Amygdala (tissue), 56 donors: ENCODE measurements at places on chromosomes 16 and 17.

DNA sequence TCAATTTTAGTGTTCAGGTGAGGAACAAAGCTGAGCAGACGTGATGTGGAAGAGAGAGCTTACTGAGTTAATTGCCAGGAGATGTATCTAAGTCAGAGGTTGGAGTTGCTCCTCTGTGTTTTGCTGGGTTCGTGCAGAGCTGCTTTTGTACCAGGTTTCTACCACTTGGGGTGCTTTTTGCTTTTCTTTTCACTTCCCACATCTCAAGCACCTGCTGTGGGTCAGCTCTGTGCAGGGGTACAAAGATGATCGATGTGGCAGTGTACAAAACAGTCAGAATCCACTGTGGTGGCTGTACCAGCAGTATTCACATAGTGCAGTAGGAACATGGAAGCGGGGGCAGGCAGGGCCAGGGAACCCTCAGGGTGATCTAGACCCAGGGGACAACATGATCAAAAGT, 14.8 kb downstream of the UNK start:
- DNase-seq: no peak

GRCh38 chr16:53809088-53809932, 105.4 kb downstream of the FTO start:
- no peak for DNase-seq

- DNase-seq: no peak
Observed at GRCh38 chr17:21160401-21160800, 33.6 kb downstream of the DHRS7B start.

DNA sequence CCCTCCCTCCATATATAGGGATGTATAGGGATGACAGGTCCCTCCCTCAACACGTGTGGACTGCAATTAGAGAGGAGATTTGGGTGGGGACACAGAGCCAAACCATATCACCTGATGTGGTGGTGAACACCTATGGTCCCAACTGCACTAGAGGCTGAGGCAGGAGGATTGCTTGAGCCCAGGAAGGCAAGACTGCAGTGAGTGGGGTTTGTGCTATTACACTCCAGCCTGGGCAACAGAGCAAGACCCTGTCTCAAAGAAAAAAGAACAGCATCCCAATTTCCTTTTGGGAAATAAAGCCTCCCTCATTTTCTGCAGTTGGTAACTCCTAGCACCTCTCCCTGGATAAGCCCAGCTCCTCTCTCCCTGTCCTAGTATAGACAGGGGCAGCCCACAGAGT, 23.8 kb upstream of the LYRM9 start:
- DNase-seq: no peak

GRCh38 chr16:86384263-86384649, 126.1 kb upstream of the FOXF1 start:
- no peak for DNase-seq

DNA sequence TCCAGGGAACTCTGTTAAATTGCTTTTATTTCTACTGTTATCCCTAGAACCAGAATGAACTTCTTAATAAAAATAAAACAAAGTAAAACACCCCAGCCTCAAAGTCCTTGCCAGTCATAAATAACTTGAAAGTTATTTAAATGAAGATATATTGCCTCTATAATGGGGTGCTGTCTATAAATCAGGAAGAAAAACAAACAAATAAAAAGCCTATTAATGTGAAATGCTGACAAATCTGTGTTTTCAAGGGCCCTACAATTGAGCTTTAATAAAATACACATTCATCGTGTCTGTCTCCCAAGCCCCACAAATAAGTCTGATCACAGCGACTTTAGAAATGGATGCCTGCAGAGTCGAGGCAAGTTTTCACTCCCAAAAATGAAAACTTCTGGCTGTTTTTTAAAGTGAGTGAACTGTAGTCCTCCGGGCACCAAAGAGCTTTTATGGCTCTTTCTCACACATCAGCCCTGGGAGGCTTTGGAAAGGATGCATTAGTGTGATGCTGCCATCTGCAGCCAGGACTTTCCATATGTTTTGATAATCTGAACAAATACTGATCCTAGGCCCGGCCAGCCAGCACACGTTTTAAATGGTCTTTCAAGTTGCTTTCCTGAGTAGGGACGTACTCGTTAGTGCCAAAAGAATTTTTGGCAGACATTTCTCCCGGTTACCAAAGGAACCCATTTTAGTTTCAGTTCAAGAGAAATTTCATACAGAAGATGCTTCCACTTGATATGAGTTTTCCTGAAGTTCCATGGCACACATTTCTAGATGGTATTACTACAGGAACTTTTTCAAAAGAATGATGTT, 16.3 kb downstream of the NACA2 start:
- peak; percentile 26 for DNase-seq

DNA sequence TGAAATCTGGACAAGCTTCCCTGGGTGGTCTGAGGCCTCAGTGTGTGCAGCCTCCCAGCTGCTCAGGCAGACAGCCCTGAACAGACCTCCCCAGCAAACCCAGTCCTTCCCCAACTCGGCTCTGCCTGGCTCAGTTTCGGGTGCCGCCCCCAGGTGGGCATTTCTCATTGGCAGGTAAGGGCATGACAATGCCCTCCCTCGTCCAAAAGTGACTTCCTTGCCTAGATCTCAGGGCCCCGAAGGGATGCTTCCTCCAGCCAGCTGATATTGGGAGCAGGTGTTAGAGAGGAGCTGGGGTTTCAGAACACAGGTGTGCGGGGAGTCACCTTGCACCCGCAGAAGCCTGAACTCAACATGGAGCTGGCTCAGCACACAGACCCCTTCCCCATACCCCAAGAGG, 3.8 kb upstream of the PPL start:
- no peak for DNase-seq

DNA sequence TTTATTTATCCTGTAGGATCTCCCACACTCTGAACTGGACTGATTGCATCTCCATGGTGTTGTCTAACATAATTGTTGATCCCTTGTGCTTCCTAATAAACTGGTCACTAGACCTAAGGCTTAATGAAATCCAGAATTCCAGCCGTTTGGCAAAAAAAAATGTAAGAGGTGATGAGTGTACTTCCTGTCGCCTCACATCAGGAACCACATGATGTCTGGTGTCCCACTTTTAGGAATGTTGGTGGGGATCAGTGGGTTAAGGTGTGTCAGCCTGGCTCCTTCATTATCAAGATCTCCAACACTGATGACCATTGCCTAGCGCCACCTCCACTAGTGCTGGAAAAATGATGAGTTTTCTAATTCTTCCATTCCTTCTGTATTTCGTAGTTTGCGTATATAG, 18.6 kb upstream of the LONP2 start:
- no peak for DNase-seq

GRCh38 chr16:61617219-61617783, 418.9 kb downstream of the CDH8 start:
- no peak for DNase-seq

- DNase-seq: no peak
Observed at GRCh38 chr17:13337864-13338371, 263.8 kb downstream of the HS3ST3A1 start.

GRCh38 chr16:9480503-9480902, 389.1 kb downstream of the HAPSTR1 start:
- no peak for DNase-seq

DNA sequence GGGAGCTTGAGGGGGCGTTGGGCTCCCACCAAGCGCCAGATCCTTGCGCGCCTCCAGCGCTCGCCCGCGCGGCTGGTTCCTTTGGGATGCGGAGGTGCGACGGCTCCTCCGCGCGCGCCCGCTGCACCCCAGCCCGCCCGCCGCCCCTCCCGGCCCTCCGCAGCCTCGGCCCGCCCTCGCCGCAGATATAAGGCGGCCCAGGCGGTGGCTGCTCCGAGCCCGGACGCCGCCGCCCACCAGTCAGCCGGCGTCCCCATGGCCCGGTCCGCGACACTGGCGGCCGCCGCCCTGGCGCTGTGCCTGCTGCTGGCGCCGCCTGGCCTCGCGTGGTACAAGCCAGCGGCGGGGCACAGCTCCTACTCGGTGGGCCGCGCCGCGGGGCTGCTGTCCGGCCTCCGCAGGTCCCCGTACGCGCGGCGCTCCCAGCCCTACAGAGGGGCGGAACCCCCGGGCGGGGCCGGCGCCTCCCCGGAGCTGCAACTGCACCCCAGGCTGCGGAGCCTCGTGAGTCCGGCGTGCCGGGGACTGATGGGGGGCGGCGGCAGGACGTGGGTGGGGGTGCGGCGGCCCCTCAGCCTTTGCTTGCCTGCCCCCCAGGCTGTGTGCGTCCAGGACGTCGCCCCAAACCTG, at the start of gene NPB:
TSS of gene NPB (plus strand) at position 216 of the 630 bp plus-strand sequence. CDS start at position 256, 40 bp downstream.
- DNase-seq: no peak

- no peak for DNase-seq
Observed at GRCh38 chr17:59684967-59685366, 22.3 kb downstream of the PTRH2 start.

GRCh38 chr17:76528528-76529223, 8.8 kb downstream of the CYGB start:
- DNase-seq: no peak

- no peak for DNase-seq
Observed at GRCh38 chr16:57261806-57262205, 16.7 kb downstream of the ARL2BP start.

DNA sequence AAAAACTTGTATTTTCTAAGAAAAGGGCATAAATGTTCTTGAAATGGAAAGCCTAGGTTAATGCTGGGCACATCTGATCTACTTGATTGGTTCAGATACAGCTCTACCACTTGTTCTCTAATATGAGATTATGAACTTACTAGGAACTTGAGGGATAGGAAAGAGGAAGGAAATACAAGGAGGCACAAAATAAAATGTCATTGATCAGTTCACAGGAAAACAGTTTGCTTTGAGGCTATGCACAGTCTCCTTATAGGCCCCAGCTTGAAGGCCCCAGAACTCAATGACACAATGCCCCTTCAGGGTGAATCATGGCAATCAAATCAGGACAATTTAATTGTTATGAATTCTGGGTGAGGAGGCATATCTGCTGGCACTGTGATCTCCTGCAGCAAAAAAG, 27.1 kb downstream of the NXPH3 start:
- no peak for DNase-seq

- no peak for DNase-seq
Observed at GRCh38 chr17:5526821-5527598, 40.6 kb downstream of the MIS12 start.

GRCh38 chr17:72677108-72677507, 415.4 kb downstream of the SLC39A11 start:
- no peak for DNase-seq

- no peak for DNase-seq
Observed at GRCh38 chr16:17160920-17161431, 309.8 kb downstream of the XYLT1 start.

- no peak for DNase-seq
Observed at GRCh38 chr17:64628641-64629040, 33.5 kb downstream of the SMURF2 start.

- DNase-seq: no peak
Observed at GRCh38 chr17:74769856-74770497, 6.2 kb downstream of the NAT9 start.

- DNase-seq: no peak
Observed at GRCh38 chr17:61455324-61456060, 3.3 kb downstream of the TBX4 start.

GRCh38 chr17:28221751-28222414, 97.1 kb upstream of the TMEM97 start:
- no peak for DNase-seq

DNA sequence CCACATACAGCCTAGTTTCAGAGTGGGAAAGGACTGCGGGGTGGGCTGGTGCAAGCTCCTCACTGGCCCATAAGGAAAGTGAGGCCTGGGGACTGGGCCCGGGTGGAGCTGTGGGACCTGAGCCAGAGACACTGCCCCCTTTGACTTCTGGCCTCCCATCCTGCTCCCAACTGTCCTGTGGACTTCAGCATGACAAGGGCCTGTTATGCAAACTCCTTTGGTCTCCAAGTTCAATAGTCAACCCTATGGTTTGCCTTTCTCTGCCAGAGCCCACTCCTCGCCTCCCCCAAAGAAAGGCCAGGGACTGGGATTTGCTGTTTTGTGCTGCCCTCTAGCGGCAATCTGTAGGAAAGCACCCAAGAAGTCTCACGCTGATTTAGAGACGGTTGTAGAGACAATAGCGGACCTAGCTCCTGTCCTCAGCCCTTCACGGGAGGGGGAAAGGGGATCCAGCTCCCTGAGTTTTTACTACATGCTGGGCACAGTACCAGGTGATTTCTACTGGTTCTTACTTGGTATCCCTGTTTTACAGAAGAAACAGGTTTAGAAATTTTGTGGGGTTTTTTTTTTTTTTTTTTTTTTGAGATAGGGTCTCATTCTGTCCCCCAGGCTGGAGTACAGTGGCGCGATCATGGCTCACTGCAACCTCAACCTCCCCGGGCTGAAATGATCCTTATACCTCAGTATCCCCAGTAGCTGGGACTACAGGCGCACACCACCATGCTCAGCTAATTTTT, 1.2 kb upstream of the TLCD3B start:
- DNase-seq: peak; percentile 28

GRCh38 chr16:23359092-23359760, 57.1 kb downstream of the SCNN1B start:
- DNase-seq: no peak

GRCh38 chr16:27239906-27240655, 28.5 kb downstream of the NSMCE1 start:
- no peak for DNase-seq

DNA sequence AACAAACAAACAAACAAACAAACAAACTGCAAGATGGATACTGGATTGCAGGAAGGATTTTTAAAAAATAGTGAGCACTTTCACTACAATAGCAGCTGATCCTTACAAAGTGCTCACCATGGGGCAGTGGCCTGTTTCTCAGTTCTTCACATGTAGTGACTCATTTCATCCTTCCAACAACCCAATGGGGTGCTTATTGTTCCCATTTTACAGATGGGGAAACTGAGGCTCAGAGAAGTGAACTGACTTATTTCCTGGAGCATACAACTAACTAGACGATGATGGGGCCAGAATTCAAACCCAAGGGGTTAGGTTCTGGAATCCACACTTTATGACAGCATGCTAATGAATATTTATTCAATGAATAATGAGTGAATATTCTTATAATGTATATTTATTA, 61.2 kb downstream of the MYH11 start:
- DNase-seq: no peak

GRCh38 chr17:63804328-63804727, 22.9 kb upstream of the PSMC5 start:
- no peak for DNase-seq

GRCh38 chr16:89581861-89582563, 6.5 kb downstream of the CPNE7 start:
- DNase-seq: no peak

GRCh38 chr17:75834279-75834920, 9.8 kb downstream of the UNC13D start:
- DNase-seq: peak; percentile 32

DNA sequence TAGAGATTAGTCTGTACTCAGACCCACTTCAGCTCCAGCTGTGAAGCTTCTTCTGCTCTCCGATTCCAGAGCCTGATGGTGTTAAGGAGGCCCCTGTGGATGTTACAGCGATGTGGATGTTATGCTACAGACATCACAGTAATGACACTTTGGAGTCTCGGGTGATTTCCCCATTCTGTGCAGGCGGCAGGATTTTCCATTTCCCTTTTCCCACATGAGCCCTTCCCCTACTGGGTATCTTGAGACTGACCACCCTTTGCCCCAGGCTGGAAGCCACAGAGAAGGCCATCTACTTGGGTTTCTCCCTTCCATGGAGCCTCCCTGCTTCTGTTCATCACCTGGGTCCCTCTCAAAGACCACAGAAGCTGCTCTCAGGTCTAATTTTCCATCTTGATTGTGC, 78.3 kb downstream of the KCNJ12 start:
- no peak for DNase-seq
